ENCODE measurements at places on chromosomes 7 and 10.

DNA sequence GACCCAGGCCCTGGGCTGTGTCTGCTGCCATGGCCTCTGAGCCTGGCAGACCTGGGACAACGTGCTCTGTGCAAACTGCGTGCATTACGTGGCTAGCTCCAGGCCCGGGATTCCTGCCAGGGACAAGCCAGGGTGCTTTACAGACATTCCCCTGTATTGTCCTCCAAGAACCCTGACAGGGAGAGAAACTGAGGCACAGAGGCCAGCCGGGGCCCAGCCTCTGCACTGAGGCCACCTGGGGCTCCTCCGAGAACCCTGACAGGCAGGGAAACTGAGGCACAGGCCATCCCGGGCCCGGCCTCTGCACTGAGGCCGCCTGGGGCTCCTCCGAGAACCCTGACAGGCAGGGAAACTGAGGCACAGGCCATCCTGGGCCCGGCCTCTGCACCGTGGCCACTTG is 64.9 kb downstream of the CFAP46 start:
- DNase-seq: no peak

- no peak for DNase-seq
These were observed 3.9 kb downstream of the LFNG start for GRCh38 chr7:2523461-2523936.

- no peak for DNase-seq
These were observed 35.4 kb downstream of the TLL2 start for GRCh38 chr10:96478355-96478754.

DNA sequence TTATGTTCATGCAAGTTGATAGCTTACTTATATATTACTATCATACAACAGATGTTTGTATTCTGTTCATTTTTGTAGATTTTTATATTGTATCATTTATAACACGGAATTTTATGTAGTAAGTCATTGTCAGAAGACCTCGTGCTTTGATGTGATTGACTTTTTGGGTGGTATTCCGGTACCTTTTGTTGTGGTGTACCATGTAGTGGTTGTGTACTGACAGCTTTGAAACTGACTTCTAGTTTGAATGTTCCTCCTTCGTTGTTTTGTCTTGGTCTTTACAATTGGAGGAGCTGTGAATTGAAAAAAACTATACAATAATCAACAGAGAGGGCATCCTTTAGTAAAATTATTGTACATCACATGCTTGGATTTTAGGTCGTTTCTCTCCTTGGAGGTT is 61.5 kb downstream of the WAC start:
- DNase-seq: no peak

GRCh38 chr7:97003262-97004246 is 1.8 kb upstream of the DLX6 start:
- no peak for DNase-seq

GRCh38 chr7:84820481-84820880 is 366.4 kb downstream of the SEMA3D start:
- no peak for DNase-seq

GRCh38 chr7:30596721-30597120 is 2.0 kb downstream of the GARS1 start:
- no peak for DNase-seq

- DNase-seq: no peak
These were observed 123.5 kb downstream of the ADCY1 start for GRCh38 chr7:45697576-45698136.

GRCh38 chr10:124802313-124802675 is 675 bp downstream of the ABRAXAS2 start:
- DNase-seq: peak; percentile 41

DNA sequence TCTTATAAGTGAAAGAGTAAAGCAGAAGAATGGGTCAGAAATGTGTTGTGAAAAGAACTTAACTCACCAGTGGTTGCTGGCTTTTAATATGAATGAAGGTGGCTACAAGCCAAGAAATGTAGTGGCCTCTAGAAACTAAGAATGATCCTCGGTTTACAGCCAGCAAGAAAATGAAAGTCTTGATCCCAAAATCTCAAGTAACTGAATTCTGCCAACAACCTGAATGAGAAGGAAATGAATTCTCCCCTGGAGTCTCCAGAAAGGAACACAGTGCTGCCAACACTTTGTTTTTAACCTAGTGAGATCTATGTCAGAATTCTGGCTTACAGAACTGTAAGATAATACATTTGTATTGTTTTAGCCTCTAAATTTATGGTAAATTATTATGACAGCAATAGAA is 193.0 kb downstream of the FZD1 start:
- no peak for DNase-seq

DNA sequence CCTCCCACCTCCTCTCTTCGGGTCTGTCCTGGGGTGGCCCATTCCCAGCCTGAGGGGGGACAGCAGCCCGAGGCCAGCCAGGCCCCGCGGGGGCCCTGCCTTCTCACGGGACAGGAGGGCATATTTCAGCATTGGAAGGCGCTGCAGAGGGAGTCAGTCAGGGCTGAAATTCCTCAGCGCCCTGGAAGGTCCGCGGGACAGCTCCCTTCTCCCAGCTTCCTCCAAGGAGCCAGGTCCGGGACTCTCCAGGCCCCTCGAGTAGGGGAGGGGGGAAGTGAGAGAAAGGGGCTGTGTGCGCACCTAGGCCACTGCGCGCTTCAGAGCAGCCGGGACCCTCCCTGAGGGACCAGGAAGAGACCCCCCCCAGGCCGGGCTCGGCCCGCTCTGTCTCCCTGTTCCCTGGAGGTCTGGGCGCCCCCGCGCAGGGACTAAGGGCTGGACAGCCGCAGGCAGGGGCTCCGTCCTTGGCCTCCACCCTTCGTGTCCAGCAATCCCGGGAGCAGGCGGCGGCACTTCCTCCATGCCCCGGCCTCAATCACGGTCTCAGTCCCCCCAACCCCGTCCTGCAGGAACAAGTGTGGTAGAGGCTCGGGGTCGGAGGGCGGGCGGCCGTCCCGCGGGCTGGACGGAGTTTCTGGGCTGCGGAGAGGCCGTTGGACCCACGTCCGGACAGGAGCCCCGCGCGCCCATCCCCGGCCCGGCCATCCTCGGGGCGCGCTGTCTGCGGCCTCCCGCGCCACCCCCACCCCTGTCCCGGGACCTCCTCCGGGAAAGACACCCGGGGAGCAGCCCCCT is 6.0 kb upstream of the ELFN1 start:
- DNase-seq: no peak

GRCh38 chr7:140079121-140079536 is 16.4 kb upstream of the PARP12 start:
- DNase-seq: no peak

DNA sequence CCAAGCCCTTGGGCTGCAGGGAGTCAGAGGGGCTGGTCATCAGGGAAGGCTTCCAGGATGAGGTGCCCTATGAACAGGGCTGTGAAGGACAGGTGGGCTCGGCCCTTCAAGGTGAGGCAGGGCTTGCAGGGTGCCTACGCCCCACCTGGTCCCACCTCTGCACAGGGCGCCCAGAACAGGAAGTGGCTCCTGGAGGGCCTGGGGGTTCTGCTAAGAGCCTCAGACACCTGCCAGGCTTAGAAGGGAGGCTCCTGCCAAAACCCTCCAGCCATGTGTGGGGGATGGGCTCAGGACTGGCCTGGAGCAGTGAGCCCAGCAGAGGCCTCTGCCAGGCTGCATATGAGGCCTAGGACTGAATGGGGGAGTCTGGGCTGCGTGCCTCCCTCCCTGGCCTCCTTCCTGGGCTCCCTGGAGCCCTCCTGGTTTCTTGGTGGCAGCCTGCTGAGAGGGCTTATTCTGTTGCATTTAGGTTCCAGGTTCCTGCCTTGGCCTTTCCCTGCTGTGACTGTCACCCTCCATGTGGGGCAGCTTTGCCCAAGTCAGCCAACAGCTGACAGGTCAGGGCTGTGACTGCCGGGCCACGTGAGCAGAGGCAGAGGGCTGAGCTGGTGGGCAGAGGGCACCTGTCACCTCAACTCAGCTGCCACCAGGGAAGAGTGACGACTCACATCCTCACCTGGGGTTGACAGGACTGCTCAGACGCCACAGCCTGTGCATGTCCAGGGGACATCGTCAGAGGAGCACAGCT is 45.2 kb upstream of the MSMB start:
- no peak for DNase-seq

DNA sequence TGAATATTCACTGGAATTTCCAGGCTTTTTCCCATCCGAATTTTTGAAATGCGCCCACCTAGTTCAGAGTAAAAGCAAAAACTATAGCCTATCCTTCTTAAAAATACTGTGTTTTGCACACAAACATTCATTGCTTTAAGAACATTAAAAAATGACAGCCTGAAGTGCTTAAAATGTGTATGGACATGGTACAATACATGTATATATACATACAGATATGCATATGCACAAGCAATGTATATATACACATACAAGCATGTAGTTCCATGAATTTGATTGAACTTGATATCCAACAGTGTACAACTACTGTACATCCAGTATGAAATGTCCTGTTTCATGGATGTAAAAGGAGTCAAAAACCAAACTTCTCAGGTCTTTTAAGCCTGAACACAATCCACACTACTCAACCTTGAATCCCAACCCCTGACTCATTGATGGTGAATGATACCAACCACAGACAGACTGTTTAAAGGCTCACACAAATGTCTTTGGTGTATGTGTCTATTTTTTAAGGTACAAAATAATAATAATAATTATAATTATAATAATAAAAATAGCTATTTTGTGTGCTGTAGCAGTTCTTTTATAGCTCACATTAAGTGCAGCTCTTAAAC is 14.8 kb downstream of the INHBA start:
- DNase-seq: no peak

DNA sequence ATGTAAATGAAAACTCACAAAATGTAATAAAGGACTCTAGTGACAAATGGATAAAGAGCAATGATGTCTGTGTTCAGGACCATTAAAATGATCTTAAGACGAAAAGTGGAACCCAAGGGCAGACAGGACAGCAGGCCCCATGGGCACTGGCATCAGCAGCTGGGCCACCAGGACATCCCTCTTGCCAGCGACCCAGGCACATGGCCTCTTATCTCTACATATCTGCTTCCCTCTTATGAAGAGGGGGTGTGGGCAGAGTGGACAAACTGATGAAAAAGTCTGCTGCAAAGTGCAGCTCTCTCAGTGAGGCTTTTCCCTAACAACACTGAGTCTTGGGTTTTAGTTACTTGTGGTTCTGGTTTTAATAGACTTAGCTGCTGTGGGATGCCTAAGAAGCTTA is 44.8 kb upstream of the ANKRD1 start:
- DNase-seq: no peak

GRCh38 chr7:2117646-2118045 is 115.1 kb downstream of the MAD1L1 start:
- DNase-seq: no peak

- DNase-seq: no peak
These were observed 6.4 kb upstream of the RALA start for GRCh38 chr7:39617005-39617404.

GRCh38 chr7:37825038-37825437 is 23.4 kb upstream of the NME8 start:
- no peak for DNase-seq

DNA sequence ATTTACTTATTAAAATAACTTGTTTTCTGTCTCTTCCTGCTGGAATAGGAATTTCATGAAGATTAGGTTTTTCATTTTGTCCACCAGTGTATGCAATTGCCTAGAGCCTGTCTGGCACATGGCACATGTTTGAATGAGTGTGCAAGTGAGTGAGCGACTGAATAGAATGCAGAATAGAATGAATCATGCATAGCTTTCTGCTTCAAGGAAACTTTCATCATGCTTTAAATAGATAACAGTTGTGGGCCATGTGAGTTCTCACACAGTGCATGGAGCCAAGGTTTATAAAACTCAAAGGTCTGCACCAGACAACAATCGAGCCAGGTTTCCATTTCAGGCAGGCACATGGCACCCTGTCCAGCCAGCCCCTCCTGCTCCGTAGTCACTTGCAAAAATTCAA is 74.2 kb upstream of the HECW1 start:
- no peak for DNase-seq

- DNase-seq: no peak
These were observed 153.7 kb downstream of the CDK14 start for GRCh38 chr7:90749774-90750173.

DNA sequence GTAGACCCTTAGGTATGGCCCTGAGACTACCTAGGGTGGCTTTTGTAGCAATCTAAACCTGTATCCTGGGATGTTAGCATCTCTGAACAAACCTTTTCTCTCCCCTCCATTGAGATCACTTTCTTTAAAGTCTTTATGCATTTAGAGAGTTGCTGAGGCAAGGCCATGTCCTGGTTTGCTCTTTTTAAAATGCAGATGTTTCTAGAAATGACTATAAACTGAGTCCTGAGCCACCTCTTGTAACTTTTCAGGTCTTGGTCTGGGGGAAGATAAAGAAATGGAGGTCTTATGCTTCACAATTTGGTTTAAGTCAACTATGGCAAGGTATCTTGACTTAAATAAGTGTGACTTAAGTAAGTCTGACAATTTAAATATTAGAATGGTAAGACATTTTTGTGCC is 78.0 kb downstream of the AUTS2 start:
- DNase-seq: no peak

- peak; percentile 73 for DNase-seq
These were observed 227.2 kb upstream of the KLF14 start for GRCh38 chr7:130961128-130961601.

DNA sequence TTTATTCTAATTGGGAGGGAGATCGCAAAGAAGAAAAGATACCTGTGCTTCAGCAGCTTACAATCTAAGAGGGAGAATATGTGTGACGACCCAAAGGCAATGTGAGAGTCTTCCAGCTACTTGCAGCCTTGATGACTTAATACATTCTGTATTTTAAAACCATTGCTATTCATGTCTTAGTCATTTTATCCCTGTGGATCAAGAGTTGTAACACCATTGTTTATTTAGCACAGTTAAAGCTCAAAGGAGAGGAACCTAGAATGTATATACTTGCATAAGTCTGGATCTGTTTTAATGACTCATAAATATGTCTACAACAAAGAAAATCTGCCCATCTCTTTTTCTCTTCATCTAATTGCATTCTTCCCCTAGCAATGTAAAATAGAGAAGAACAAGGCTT is 117.9 kb upstream of the DLX6 start:
- no peak for DNase-seq

- no peak for DNase-seq
These were observed 147.6 kb upstream of the TMEM168 start for GRCh38 chr7:112937651-112938415.

DNA sequence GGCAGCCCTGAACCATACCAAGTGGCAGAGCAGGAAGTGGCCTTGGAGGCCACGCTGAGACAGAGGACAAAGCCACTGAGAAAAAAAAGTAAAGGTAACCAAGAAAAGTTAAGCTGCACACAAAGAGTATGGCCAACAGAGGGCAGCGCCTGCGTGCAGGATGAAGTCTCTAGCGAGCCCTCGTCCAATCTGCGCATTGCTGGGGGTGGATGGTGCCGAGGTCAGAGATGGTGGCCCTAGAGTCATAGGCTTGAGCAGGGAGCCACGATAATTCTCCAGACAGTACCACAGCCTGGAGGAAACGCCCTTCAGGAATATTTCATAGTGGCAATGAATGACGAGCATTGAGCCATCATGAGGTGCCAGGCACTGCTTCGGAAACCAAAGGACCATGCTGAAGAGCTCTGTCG is 9.7 kb downstream of the ATP6V0E2 start:
- peak; percentile 70 for DNase-seq
